Fibroblast of upper back skin (primary cell): ENCODE measurements at places on chromosomes 12 and 14.

DNA sequence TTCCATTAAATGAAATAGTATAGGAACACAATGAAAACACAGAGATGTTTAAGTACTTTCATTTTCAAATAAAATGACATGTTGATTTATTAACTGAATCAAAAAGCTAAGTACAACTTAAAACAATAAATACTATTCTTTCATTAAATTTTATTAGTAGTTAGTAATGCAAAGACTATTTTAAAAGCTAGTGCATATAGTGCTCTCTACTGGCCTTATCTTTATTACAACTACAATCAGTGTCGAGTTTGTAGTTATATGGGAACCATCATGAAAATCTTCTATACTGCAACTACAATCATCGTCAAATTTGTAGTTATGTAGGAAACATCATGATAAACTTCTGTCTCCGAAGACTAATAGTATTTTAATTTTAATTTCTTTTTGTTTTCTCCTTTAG is 8.9 kb upstream of the LIN7A start:
- peak; percentile 18 for DNase-seq

GRCh38 chr14:55514819-55515490 is 65.1 kb upstream of the KTN1 start:
- DNase-seq = peak; percentile 78

DNA sequence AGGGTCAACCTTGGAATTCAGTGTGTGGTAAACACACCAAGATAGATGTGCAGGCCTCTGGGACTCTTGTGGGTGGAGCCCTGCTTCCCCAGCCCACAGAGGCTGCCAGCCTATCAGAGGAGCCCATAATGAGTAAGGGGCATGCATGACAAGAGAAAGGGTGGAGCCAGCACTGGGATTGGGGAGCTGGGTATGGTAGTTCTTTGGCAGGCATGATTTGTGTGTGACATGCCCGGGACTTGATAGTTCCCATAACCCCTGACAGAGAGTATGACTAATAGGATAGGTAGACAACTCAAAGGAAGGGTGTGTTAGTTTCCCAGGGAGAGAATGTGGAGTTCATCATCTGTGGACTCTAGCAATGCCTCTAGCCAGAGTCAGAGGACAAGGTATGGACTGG is 143.0 kb downstream of the EMP1 start:
- DNase-seq = peak; percentile 58

GRCh38 chr12:109555431-109556315 is 17.6 kb downstream of the MMAB start:
- no peak for DNase-seq

- DNase-seq = no peak
Measured at GRCh38 chr14:106507354-106507753, 981.0 kb downstream of the TMEM121 start.

GRCh38 chr12:64304571-64304970 is 82.5 kb upstream of the KICS2 start:
- DNase-seq = no peak

DNA sequence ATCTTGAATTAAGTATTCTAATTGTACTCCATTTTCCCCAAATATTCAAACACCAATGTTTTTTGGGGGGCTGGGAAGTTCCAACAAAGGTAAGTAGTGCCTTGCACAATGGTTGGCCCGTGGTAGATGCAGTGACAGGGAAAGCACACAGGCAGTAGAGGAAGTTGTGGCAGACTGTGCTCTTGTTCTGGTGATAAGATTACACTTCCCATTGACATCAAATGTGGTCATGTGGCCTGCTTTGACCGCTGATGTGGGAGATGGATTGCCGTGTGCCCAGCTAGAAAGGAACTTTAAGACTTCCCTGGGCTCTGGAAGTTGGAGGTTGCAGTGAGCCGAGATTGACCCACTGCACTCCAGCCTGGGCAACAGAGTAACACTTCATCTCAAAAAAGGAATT is 223.8 kb downstream of the VRK1 start:
- no peak for DNase-seq

- no peak for DNase-seq
Measured at GRCh38 chr12:124743479-124744272, 120.0 kb downstream of the SCARB1 start.

DNA sequence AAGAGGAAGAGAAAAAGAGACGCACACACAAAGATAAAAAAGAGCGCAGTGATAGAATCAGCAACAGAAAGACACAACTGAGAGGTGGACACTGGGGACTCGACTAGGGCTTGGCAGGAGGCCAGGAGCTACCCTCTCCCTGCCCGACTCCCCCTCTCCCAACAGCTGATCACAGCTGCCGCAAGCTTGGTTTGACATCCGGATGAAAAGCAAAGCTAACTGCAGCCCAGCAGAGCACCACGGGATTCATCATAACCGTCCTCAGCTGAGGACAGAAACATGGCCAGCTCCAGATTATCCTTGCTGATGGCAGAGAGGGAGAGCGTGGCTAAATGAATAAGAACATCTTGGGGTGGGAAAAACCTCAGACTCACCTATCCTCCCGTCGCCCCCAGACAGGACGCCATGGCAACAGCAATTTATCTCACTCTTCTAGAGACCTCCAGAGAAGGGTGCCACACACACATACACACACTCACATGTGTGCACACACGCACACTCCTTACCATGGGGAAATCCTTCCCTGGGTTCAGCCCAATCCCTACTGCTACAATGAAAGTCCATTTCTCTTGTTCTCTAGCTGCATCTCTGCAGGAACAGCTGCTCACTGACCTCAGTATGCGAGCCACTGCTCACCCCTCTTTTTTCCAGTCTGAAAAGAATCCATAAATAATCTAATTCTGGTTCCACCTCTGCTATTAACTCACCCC is 135.3 kb downstream of the NTF3 start:
- peak; percentile 50 for DNase-seq

GRCh38 chr12:48302161-48302911 is 48.4 kb downstream of the ZNF641 start:
- DNase-seq = no peak

GRCh38 chr14:101247842-101248725 is 313.2 kb upstream of the DIO3 start:
- DNase-seq = no peak

DNA sequence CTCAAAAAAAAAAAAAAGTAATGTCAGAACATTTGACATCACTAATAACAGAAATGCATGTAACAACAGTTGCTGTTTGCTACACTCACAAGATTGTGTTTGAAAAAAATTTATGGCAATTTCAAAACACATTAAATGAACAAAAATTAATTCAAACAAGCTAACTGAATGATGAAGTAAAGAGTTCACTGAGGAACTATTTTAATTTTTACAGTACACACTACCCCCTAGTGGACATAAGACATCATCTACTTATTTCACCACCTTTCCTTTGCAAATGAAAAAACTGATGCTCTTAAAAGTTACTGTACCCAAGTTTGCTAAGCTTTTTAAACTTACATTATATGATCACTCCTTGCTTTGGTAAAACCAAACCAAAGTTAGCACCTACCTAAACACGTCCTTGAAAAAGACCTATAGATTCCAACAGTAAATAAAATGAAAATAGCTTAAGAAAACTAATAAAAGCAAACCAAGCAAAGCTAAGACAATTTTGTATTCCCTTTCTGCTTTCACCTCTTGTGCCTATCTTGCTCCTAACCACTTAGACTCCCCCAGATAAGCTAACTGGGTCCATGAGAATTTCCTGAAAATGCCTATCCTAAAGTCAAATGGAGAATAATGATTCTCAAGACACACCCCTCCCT is 22.2 kb downstream of the UBE2N start:
- peak; percentile 62 for DNase-seq

GRCh38 chr14:69263364-69263763 is 3.4 kb downstream of the GALNT16 start:
- peak; percentile 98 for DNase-seq

GRCh38 chr14:22319526-22320361 is 269.3 kb downstream of the DAD1 start:
- DNase-seq = peak; percentile 59

- peak; percentile 76 for DNase-seq
Measured at GRCh38 chr12:85626001-85626783, 210.0 kb downstream of the RASSF9 start.

- DNase-seq = no peak
Measured at GRCh38 chr12:28349196-28349595, 158.9 kb downstream of the CCDC91 start.

- no peak for DNase-seq
Measured at GRCh38 chr14:81737938-81738337, 204.3 kb upstream of the SEL1L start.

- DNase-seq = peak; percentile 75
Measured at GRCh38 chr12:96906849-96907670, at the start of gene NEDD1. Gene NEDD1 (plus strand): TSS chr12:96907257. CDS start chr12:96909760, 2,503 bp downstream.

DNA sequence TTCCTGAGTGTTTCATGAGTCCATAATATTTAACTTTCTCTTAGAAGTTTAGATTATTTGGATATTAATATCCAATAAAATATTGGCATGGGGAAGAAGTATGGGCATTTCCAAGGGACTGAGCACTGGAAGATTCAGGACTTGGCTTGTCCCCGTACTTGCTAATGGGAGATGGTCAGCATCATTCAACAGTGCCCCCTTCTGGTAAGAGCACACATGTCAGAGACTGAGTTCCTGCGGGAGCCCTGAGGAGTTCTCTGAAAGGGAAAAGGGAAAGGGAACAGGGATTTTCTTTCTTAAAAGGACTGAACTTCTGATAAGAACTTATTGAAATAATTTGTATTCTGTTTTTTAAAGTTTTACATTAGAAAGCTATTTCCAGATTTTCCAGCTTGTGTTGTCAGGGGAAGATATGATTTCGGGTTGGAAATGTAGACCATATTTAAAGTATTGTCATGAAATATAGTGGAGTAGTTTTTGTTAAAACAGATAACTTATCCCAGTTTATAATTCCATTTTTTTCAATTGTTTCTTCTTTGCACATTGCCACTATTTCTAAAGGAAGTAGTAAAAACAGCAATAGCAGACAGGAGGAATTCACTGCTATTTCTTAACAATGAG is 59.8 kb upstream of the C12orf71 start:
- DNase-seq = peak; percentile 80

- no peak for DNase-seq
Measured at GRCh38 chr12:19052689-19053088, 76.8 kb upstream of the PLEKHA5 start.

- no peak for DNase-seq
Measured at GRCh38 chr12:23816394-23816851, 133.0 kb downstream of the SOX5 start.

GRCh38 chr14:105324080-105324778 is 9.7 kb downstream of the PACS2 start:
- no peak for DNase-seq

- DNase-seq = no peak
Measured at GRCh38 chr14:101469382-101470247, 91.7 kb upstream of the DIO3 start.

DNA sequence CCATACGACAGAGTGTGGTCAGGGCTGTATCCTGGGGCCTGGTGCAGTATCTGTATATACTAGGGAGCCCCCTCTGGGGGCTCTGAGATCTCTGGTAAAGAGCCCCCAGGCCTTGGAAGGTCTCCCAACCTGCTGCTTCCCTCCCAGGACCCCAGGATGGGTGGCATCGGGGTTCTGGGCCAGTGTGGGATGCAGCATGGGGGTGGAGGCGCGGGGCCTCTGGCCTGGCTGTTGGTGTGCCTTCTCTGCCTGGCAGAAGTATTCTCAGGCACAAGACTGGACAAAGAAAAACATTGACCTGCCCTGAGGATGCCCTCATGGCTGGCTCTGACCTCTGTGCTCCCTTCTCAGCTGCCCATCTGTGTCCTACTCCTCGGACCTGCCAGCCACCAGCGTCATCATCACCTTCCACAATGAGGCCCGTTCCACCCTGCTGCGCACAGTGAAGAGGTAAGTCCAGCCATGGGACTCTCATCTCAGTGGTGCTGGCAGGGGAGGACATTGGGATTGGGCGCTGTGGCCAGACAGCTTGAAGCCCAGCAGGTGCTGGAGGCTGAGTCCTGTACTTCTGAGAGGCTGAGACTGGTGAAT is 64.5 kb downstream of the GALNT16 start:
- DNase-seq = no peak

DNA sequence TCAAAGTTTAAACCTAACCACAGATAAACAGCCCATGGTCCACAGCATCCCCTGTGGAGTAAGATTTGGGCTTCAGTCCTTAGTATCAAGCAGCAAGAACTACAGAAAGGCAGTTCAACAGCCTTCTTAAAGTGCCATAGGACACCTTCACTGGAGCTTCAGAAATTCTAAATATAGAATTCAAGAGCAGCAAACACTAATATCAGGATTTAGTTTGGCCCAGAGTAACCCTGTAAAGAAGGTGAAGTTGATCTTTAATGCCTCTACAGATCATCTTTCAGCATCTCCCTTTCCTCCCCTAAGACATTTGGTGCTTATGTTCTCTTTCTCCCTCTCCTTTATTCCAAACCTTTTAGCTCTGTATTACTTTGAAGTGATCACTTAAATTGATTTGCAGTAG is 59.5 kb upstream of the ARHGAP5 start:
- no peak for DNase-seq

DNA sequence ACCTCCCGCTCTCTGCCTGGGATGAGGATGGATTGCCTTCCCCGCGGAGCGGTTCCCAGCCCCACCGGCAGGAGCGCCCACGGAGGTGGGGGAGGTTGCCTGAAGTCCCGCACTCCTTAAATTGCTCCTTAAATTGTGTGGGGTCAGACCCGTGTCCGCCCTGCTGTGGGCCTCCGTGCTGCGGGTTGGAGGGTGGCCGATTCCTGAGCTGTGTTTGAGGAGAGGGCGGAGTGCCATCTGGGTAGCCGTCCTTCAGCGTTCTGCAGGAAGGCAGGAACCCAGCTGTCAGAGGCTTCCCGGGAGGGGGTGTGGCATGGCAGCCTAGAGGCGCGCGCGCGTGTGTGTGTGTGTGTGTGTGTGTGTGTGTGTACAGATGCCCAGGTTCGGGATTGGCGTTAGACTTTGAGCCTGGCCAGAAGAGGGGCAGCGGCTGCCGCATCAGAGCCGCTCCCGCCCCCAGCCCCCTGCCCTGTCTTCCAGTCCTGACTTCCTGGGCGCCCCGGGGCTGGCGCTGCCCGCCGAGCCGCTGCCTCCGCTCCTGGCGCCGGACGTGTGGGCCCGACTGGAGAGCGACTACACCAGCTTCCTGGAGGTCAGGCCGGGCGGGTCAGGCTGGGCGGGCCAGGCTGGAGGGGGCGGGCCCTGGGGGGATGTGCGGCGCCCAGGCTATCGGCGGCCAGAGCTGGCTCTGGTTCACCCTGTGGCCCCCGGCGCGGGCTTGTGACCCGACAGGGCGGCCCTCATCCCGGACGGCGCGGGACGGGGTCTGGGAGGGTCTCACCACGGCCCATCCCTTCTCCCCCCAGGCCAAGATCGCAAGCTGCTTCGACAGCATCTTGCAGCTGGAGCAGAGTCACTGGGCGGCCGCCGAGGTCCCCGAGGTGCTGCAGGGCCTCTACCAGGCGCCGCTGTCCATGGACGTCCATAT is 9.2 kb downstream of the EXOC3L4 start:
- DNase-seq = no peak

DNA sequence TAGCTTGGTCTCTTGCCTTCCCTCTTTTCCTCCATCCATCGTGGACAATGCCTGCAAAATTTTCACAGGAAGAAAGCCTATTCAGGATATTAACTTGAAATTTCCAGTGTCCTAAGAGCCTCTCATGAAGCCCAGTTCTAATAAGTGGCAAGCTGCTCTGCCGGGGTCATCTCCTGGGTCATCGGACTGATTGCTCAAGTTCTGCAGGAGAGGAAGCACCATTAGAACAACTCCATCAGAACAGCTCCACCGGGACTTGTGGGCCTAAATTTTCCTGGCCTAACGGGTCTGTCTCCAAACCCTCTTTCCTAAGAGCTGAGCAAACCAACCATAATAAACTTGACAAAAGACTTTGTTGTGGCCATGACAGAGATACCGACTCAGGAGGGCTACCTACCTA is 13.9 kb downstream of the ERG28 start:
- DNase-seq = no peak
